ENCODE measurements at places on chromosomes 5 and 9.

- DNase-seq = no peak
These were observed 399.9 kb downstream of the SH3GL2 start for GRCh38 chr9:17978773-17979172.

- DNase-seq = peak; percentile 54
These were observed 7.1 kb downstream of the GLIS3 start for GRCh38 chr9:4292781-4293180.

DNA sequence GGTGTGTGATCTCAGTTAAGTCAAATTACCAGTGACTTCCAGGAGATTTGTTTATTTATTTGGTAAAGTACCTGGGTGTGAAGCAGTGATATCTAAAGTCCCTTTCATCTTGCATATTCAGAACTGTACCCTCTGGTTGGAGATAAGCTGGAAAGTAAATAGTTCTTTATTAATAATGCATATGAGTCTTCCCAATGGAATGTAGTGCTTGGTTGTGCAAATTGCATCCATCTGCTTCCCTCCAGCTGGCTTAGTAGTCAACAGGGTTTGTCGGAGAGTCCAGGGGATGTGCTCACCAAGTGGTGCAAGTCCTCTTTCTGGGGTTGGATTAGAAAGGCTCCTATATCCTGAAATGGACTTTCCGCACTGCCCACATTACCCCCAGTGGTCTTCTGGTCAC lies 42.0 kb downstream of the TRPM3 start:
- DNase-seq = peak; percentile 38

GRCh38 chr5:117218789-117219188 lies 644.2 kb upstream of the SEMA6A start:
- no peak for DNase-seq

DNA sequence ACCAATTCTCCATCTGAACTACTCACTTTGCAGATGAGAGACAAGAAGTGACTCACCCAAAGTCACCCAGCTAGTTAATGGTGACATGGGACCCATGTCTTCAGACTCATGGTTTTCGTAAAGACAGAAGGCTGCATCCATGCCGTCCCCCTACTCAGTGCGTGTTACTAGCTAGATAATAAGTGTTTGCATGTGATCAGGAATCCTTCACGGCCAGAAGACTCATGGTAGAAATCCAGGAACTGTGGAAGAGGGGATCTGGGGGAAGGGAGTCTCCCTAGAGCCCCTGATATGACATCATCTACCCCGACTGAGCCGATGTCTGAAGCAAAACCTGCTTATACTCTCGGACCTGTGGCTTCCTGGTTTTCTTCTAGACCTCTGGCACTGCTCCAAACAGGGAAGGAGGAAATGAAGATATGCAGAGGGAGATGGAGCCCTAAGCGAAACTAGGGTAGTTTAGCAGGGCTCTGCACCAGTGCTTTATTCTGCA lies 3.3 kb downstream of the RNF183 start:
- peak; percentile 35 for DNase-seq

DNA sequence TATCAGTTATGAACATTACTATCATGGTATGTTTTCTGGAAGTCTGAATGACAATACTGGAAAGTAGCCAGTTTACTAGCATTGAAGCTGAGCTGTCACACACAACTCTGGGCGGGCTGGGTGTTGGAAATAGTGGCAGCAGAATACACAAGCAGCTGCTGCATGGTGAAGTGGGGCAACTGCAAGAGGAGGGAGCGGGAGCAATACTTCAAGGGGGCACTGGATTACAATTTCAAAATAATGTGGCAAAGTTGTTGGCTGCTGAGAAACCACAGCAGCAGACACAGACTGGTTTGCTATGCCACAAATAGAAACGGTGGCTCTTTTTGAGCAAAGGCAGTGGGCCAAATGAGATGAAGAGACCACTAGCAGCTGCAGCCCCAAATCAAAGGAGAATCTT lies 350.2 kb downstream of the KIAA0825 start:
- DNase-seq = no peak

- no peak for DNase-seq
These were observed 338.6 kb downstream of the SLIT3 start for GRCh38 chr5:168962306-168962705.

DNA sequence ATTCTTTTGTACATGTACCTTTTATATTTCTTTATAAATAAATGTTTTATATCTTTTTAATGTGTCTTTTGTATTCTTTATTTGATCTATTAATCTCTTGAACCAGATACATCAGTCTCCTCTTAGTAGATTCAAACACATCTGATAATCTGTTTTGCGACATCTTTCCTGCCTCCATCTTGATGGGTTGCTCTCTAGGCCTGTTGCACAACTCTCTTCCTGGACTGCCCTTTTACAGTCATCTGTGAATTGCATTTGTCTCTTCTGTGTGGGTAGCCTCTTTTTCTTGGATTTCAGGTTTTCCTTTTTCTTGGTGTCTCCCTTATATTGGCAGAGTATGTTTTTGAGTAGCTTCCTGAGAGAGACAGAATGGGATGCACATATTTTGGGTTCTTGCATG lies 6.2 kb downstream of the ZFYVE16 start:
- DNase-seq = peak; percentile 40

DNA sequence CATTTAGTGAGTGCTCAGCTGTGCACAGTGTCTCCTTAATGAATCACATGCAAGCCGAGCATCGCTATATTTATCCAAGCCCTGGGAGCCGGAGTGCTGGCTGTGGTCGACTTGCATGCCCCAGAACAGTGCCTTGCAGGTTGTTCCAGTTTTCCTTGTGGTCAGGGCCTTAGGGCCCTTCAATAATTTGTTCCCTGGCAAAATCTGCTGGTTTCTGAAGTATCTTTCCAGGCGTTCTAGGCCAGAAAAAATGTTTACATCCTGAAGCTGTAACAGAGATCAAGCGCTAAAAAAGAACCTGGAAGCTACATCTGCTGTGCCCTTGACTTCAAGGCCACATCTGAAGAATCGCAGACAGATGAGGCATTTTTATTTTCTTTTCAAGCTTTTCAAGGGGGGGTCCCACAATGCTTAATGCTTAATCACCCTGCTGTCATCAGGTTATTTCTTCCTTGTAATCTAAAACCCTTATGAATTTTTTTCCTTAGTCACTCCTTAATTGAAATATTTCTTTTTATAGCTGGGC lies 105.8 kb downstream of the DOCK2 start:
- peak; percentile 91 for DNase-seq

Data from choroid plexus epithelial cell (primary cell).